ENCODE measurements at places on chromosomes 12 and 14.

GRCh38 chr14:104639885-104640548 lies 35.4 kb upstream of the TMEM179 start:
- DNase-seq = no peak

DNA sequence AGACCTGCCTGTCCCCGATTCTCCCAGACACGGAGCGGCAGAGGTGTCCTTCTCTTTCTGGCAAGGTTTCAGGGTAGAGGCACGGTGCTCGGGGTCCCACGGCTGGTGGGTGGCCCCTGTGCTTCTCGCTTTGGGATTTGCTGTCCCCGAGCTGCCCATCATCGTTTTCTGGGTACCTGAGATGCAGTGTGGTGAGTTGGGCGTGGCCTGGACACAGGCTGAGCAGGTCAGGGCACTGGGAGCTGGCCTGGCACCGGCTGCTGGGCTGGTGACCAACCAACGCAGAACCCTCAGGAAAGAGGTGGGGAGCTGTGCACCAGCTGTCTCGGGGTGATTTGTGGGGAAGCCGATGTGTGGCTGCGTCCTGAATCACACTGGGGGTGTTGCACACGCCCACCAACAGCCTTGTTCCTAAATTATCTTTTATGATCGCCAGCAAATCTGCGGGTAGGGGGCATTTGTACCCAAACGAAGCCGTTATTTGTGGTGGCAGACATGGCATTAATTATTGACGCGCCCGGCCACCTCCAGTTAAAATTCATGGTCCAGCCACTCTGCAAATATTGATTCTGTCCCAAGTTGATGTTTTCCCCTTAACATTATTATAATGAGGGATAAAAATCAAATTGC lies 61.0 kb downstream of the KIF26A start:
- DNase-seq = no peak

GRCh38 chr12:104288635-104289274 lies 14.8 kb upstream of the EID3 start:
- DNase-seq = peak; percentile 81

DNA sequence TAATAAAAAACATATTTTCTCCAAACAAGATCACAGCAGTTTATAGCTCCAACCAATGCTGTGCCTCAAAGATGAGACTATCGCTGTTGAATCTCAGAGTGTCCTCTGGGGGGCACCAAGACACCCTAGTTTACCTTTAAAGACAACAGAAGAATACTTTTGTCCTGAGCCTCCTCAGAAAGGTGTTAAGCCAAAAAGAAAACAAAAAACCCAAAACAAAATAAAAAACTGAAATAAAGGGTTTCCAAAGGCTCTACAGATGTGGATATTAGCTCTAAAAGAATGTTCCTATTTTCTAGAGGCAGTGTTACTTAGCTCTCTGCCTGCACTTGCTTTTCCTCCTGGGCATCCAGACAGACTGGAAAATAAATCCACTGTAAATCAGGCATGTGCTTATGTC lies 86.9 kb upstream of the TTC7B start:
- peak; percentile 71 for DNase-seq

DNA sequence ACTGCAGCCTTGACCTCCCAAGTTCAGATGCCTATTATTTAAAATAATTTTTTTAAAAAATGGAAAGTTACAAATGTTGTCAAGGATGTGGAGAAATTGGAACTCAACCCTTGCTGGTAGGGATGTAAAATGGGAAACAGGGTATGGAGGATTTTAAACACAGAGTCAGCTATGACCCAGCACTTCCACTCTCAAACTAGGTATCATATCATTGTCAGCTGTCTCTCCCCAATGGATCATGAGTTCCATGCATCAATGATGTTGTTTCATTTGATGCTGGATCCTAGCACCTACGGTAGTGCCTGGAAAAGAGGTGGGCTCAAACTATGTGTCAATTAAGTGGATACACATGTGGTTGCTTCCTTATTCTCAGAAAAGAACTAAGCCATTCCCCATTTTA lies 150.9 kb downstream of the RIMBP2 start:
- DNase-seq = no peak

- no peak for DNase-seq
Measured at GRCh38 chr12:47458279-47458678, 247.6 kb downstream of the RPAP3 start.

- DNase-seq = peak; percentile 41
Measured at GRCh38 chr14:102539544-102540314, 30.2 kb upstream of the ANKRD9 start.

DNA sequence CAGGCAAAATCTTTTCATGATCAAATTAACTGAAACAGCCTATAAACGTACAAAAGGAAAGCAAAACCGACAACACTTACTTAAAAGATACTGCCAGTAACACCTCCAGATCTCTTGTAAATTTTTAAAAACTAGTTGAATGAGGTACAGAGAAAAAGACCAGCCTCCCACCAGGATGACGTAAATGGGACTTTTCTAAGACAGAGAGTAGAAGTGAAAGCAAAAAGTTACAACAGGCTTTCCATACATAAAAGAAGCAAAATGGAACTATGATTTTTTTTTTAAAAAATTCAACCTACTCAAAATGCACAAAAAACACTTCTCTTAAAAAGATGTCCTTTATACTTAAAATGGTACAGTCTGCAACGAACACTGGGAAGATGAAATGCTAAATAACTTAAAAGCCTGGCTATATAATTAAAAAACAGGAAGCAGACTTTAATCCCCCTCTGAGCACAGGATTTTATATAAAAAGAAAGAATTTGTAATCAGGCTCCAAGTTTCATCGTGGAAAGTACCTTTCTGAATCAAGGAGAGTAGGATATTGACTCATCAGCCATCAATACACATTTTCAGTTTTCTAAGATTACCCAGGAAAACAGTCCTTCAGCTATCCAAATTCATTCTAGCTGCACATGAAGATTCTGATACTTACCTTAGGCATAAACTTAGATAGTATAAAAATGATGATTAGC lies 14.2 kb upstream of the MYO1A start:
- DNase-seq = no peak

- DNase-seq = no peak
Measured at GRCh38 chr14:102486513-102487203, 22.9 kb downstream of the ANKRD9 start.

DNA sequence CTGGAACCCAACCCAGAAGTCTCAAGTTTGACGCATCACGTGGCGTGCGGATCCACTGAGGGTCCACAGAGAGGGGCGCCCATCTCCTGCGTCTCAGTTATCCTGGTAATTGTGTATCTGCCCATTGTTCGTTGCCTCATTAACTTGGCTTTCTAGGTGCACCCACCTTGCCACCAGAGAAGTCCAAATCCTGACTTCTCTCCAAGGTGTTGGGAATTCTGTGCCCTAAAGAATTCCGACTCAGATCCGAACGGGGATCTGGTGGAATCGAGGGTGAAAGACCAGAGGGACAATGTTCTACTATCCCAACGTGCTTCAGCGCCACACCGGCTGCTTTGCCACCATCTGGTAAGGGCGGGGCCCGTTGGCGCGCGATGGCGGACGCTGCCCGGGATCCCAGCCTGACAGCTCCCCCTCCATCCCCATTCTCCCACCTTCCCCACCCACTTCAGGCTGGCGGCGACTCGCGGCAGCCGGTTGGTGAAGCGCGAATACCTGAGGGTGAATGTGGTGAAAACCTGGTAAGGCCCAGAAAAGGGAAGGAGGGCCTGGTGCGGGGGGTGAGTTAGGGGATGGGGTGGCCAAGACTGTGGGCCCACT lies 481 bp downstream of the REC8 start:
- no peak for DNase-seq

DNA sequence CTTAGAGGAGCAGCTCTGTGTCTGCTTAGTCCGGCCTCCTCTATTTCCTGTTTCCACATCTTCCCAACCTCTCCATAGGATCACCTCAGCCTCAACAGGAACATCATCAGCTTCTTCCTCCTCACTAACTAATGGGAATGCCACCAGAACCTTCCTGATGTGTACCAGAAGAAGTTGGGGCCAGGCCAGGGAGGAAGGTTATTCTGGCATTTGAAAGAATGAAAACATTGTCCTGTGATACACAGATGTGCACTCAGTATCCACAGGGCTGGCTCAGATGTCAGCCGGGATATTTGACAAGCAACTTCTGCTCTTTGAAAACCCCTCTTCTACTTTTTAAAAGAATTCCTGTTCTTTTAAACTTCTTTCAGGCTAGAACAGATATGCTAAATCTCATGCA lies 63.6 kb downstream of the TMEM30B start:
- peak; percentile 9 for DNase-seq

DNA sequence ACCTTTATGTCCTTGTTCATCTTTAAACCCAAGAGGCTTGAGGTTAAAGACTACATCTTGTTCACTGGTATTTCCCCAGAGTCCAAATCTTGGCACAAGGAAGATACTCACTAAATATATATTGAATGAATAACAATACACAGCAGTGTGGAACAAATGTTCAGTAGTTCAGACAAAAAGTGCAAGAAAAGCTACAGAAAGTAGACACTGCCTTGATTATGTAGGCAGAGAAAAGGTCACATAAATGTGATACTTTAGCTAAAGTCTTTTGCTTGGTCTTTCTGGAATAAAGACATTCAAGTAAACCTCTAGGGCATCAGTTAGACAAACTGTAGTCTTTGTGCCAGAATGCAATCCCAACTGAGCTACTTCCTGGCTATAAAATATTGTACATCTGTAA lies 157.0 kb downstream of the TMEM117 start:
- no peak for DNase-seq

GRCh38 chr12:15227004-15227679 lies 5.9 kb upstream of the RERG start:
- DNase-seq = peak; percentile 43

DNA sequence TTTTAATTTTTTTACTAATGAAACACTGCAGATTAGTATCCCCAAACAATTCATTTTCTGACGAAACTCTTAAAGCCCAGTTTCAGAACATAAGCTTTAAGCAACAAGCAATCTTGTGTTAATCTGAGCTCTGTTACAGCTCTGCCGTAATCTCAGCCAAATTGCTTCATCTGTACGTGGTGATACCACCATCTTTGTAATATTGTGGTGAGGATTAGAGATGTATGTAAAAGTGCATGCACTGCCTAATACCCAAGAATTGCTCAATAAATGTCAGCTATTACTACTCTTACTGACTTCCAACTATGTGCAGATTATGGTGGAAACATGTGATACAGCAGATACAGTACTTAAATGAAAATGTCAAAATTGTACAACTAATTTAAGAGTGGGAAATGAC lies 1.8 kb downstream of the AKAP5 start:
- no peak for DNase-seq

DNA sequence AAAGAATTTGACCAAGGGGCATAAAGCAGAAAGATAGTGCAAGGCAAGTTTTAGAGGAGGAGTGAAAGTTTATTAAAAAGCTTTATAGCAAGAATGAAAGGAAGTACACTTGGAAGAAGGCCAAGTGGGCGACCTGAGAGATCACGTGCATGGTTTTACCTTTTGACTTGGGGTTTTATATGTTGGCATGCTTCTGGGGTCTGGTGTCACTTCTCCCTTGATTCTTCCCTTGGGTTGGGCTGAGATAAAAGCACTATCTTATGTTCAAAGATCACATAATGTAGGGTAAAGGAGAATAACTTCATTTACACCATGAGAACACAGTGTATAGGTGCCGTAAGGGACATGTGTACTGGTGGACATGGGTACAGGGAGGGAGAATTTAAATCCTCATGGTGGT lies 17.7 kb upstream of the TMEM30B start:
- no peak for DNase-seq

DNA sequence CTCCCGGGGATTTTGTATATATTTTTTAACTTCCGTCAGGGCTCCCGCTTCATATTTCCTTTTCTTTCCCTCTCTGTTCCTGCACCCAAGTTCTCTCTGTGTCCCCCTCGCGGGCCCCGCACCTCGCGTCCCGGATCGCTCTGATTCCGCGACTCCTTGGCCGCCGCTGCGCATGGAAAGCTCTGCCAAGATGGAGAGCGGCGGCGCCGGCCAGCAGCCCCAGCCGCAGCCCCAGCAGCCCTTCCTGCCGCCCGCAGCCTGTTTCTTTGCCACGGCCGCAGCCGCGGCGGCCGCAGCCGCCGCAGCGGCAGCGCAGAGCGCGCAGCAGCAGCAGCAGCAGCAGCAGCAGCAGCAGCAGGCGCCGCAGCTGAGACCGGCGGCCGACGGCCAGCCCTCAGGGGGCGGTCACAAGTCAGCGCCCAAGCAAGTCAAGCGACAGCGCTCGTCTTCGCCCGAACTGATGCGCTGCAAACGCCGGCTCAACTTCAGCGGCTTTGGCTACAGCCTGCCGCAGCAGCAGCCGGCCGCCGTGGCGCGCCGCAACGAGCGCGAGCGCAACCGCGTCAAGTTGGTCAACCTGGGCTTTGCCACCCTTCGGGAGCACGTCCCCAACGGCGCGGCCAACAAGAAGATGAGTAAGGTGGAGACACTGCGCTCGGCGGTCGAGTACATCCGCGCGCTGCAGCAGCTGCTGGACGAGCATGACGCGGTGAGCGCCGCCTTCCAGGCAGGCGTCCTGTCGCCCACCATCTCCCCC lies 777 bp downstream of the ASCL1 start:
- DNase-seq = no peak

DNA sequence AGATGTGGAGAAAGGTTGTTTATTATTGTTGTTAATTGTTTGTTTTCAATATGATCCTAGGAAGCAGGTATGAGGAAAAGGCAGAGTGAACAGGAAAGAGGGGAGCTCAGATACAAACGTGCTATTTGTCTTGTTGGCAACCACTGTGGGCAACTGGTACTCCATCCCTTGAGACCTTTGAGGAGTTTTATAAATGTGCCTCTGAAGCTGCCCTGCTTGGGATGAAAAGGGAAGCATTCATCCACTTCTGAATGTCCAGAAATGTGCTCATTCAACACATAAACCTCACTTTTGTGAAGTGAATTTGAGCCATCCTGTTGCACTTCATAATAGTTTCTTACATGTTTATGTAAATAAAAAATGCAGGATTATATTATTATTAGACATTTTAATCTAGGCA lies 164.3 kb upstream of the PDZRN4 start:
- DNase-seq = no peak

GRCh38 chr12:25034676-25035075 lies 85.8 kb upstream of the BCAT1 start:
- DNase-seq = no peak

DNA sequence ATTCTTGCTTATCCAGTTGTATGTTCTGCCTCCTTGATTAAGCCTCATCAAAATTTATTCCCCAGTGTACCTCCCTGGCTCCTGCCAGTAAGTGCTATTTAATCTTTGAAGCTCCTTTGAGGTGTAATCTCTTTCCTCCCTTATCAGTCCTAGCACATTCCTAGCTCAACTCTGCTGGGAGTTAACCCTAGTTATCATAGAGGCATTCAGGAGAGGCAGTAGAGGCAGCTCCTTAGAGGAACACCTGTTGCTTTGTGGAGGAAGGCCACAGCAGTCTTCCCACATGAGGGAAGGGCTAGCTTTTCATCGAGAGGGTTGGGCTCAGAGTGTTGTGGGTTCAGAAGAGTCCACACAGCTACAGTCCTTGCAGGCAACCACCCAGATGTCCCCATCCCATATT lies 182.4 kb upstream of the ARID2 start:
- DNase-seq = no peak

GRCh38 chr14:51116682-51117081 lies 21.8 kb upstream of the TRIM9 start:
- DNase-seq = no peak

DNA sequence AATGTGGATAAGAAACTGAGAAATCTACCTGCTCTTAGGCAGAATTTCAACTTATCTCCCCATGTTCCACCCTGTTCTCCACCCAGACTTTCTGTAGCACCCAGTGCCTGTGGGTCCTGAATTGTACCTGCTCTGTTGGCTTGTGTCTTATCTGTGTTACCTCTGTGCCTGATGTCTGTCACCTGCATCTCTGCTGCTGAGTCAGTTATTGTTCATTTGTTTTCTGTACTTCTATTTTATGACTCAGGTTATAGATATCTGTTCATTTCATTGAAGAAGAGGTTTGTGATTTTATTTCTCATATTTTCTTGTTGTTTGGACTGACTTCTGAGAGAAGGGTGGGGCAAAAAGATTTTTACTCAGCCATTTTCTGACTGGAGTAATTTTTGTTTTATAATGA lies 11.7 kb downstream of the SOCS4 start:
- no peak for DNase-seq
